ENCODE measurements at places on chromosomes 5 and 9.

GRCh38 chr9:98324801-98325200, 69.4 kb upstream of the TBC1D2 start:
- no peak for DNase-seq

GRCh38 chr9:127522727-127523126, 71.4 kb downstream of the LRSAM1 start:
- DNase-seq = no peak

DNA sequence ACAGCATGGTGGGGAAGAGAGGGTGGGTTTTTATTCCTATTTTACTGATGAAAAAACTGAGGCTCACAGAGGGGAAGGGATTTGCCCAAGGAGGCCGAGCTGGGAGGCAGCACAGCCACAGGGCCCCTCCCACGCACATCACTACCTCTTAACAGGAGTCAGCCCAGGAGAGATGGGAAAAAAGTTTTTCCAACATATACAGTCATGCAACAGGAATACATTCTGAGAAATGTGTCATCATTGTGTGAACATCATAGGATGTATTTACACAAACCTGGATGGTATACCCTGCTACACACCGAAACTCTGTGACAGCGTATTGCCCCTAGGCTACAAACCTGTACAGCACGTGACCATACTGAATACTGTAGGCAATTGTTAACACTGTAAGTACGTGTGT, 11.6 kb downstream of the TRAF1 start:
- no peak for DNase-seq

DNA sequence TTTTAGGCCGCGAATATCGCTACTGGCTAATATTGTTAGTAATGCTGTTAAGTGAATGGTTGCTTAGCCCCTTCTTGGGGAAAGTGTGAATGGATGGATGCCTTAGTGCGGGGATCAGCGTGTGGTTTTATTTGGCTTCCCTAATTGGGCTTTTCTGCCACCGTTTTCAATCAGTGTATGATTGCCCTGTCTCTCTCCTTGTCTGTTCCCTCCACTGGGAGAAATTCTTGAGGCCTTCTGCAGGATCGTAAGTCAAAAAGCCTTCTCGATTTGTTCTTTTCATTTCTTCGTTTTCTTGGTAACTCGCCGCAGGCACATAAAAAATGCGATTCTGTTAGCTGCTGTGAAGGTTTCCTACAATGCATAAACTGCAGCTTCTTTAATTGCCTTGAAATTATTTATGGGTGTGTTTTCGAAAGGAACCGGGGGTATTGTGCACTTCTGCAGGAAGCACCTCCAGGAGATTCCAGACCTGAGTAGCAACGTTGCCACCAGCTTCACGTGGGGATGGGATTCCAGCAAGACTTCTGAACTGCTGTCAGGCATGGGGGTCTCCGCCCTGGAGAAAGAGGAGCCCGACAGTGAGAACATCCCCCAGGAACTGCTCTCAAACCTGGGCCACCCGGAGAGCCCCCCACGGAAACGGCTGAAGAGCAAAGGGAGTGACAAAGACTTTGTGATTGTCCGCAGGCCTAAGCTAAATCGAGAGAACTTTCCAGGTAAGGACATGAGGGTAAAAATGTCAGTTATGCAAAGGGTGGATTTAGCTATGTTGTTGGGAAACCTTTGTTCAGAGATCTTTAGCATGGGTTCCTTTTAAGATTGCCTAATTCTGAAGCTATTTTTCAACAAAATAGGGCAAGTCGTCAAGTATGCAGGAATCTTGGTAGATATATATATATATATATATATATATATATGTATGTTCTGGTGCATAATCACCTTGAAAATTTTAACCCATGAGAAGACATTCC, 700 bp downstream of the SKP2 start:
- peak; percentile 57 for DNase-seq

DNA sequence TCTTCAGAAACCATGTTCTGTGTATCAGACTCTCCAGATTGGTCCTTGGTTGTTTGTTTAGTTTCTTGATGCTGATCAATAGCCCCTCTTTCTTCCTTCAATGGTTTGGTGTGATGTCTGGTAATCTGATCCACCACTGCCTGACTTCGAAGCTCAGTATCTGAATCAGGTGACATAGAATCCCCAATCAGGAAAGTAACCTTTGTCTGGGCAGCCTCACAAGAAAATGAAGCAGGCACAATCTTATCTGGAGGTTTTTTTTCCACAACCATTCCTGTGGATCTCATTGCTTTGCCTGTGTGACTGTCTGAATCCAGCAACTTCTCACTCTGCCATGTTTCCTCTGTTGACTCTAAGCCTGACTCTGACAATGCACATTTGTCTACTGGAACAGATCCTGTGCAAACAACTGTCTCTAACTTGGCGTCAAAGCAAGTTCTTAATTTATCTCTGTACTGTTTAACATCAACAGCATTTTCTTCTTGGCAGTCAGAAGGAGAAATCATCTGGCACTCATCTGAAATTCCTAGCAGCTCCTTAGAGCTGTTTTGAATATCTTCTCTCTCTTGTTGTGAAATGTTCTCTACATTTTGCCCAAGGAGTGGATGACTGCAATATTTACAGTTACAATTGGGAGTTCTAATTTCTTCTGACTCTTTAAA, 37.1 kb upstream of the RAPGEF6 start:
- no peak for DNase-seq

DNA sequence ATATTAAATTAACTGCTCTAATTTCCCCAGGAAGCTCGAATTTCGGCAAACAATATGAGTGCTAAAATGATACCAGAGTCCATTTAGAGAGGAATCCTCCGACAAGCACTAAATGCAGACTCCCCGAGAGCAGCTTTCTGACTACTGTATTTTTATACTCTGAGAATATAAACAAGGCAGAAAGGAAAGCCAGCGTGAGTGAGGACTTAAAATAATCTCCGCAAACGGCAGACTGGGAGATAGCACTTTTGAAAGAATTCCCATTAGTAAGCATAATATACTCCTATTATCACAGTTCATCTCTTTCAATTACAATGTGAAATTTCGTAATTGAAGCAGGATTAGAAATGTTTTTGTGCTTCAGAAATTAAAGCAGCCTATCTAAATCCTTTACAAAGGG, 269.4 kb upstream of the PANK3 start:
- DNase-seq = no peak

DNA sequence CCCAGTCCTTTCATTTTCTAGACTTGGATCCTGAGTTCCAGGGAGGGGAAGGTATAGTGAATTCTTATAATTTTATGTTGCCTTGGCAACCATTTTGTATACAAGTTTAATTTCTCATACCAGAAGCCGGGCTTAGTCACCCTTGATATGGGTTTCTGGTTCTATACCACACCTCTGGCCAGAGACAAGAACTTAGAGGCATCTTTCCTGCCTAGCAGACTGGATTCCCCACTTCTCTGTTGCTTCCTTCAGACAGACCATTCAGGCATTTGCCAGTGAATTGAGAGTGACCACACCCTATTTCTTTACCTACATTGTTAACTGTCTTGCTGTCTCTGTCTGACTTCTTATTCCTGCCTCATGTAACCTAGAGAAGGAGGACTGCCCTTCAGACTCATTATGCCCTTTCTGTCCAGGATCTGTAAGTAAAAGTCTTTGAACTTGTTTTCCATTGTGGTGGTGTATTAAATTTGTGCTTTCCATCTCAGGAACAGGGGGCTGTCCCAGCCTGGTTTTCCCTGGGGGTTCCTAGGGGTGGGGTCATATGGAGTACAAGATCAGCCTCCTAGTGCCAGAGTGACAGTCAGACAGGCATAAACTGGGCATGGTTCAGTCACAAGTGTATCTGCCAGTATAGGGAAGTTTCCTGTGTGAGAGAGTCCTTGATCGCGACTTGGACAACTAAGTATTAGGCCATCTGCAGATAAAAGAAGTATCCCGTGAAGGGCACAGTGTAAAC, 27.4 kb downstream of the TNFSF8 start:
- no peak for DNase-seq

DNA sequence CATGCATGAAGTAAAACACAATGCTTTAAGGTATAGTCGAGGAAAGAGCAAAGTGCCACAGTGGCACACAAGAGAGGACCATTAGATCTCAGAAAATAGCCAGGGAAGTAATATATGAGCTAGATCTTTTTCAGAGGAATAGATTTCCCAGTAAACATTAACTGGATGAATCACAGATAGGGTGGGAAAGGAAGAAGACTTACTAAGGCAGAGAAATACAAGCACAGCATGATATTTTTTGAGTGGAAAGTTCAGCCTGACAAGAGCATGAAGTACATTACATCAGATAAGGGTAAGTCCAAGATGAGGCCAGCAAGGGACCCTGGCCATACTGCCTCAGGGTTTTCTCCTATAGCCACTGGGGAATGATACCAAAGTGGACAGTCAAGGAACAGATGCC, 804.6 kb upstream of the DMAC1 start:
- no peak for DNase-seq

- DNase-seq = no peak
These were observed 89.2 kb downstream of the PDE6A start for GRCh38 chr5:149855366-149855765.

GRCh38 chr5:75611311-75612225, at the start of gene ANKDD1B:
ANKDD1B (plus strand) TSS chr5:75611453; CDS start chr5:75611635, 182 bp downstream.
- peak; percentile 83 for DNase-seq

DNA sequence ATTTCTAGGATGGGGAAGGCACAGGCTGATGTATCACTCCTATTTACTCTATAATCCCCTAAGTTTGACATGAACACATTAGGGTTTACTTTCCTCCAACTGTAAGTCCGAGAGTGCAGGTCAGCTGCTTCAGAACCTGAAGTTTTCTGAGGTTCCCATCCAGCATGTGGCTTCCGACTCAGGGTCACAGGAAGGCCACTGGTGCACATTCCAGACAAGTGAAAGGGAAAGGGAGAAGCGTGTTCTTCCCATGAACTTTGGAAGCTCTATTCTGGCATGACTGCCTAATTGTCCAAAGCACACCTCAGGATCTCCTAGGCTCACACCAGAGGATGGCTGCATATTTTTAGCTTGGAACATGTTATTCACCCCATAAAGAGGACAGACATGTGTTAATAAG, 602.6 kb downstream of the SEMA5A start:
- no peak for DNase-seq

DNA sequence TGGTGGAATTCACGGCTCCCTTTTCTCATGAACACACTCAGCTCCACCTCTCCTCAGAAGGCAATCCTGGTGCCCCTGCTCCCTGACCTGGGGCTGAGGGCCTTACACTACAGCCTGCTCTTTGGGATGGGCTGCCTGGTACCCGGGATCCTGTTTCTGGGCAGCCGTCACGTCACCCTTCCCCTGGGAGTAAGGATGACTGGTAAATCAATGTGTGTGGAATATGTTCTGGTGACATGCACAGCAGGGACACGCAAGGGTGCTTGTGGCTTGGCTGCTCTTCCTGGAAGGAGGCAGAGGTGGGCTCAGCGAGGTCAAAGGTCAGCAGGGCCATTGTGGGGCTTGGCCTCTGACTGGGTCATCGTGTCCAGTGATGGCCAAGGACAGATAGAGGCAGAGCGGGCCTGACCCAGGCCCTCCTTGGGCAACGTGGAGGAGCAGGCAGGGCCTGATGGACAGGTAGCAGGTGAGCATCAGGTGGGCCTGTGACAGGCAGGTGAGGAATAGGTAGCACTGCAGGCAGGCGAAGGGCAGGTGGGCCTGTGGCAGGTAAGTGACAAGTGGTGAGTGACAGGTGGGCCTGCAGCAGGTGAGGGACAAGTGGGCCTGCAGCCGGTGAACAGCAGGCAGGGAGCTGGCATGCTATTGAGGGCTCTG, 399.4 kb upstream of the IRX4 start:
- no peak for DNase-seq

DNA sequence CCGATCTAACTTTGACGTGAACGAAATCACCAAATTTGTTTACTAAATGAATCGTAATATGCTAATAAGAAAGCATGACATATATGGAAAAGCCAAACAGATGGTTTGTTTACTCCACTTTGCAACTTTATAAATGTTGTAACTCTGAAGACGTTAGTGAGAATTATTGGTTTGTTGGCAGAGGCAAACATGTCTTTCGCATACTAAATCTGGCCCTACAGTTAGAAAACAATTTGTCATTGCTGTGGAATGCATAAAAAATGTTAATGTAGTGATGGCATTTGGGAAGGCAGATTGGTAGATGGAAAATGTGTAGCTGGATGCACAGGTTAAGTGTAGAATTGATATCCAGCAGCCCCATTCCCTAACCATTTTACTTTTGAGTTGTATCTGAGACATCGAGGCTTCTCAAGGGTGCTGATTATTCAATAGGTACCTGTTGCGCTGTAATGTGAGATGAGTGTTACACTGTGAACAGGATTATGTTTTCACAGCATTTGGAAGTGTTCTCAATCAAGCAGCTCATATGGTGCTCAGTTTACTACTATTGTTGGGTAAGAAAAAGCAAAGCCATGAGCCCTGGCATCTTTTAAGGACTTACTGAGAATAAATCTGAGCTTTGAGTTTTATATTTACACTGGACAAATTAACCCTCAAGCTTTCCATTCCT, 444.8 kb downstream of the BNC2 start:
- DNase-seq = no peak

DNA sequence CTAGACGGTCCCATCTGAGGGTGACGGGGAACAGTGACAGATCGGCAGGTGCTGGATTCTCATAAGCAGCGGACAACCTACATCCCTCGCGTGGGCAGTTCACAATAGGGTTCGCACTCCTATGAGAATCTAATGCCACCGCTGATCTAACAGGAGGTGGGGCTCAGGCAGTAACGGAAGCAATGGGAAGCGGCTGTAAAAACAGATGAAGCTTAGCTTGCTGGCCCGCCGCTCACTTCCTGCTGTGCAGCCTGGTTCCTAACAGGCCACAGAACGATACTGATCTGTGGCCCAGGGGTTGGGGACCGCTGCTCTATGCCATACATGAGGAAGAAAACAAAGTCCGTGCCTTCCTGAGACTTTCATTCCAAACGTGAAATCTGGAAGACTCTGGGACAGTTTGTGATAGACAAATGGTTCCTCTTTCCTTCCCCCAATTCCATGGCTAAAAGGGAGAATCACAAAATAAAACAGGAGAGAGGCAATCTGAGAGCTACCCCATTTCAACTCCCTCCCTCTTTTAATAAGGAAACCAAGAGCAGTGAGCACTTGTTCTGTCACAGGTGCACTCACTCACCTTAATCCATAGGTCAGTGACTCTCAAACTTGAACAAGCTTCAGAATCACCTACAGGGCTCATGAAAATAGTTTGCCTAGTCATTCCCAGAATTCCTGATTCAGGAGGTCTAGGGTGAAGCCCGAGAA, 12.1 kb downstream of the PDCL start:
- no peak for DNase-seq

- DNase-seq = no peak
These were observed 49.9 kb downstream of the COL15A1 start for GRCh38 chr9:98993570-98993945.

DNA sequence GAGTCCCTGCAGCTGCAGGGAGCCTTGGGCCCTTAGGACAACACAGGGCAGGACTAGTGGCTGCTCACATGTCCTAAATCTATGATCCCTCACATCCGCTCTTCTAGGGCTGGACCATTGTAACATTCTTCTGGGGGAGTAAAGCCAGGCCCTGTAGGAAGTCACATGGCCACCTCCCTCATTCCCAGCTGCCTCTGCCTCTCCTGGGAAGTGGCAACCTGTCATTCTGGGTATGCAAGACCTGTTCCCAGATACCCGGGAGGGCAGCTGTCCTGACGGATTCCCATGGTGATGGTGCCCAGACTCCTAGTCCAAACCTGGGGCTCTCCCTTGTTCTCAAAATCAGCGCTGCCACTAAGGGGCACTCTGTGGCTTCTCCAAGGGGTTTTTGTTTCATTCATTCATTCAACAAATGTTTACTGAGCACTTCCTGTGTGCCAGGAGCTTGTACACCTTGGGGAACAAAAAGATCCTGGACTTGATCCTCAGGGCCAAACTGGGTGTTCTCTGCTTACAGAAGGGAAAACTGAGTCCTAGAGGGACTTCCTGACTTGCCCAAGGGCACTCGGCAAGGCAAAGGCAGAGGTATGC, 85.6 kb downstream of the PSD2 start:
- no peak for DNase-seq

All from right kidney (tissue), 9 donors.